ENCODE measurements at places on chromosomes 13 and 19.

- no peak for DNase-seq
Observed at GRCh38 chr19:40702337-40703012, 12.0 kb upstream of the NUMBL start.

- no peak for DNase-seq
Observed at GRCh38 chr13:106527826-106528225, 7.6 kb downstream of the EFNB2 start.

GRCh38 chr13:110114316-110114715, 192.6 kb downstream of the COL4A1 start:
- DNase-seq = no peak

DNA sequence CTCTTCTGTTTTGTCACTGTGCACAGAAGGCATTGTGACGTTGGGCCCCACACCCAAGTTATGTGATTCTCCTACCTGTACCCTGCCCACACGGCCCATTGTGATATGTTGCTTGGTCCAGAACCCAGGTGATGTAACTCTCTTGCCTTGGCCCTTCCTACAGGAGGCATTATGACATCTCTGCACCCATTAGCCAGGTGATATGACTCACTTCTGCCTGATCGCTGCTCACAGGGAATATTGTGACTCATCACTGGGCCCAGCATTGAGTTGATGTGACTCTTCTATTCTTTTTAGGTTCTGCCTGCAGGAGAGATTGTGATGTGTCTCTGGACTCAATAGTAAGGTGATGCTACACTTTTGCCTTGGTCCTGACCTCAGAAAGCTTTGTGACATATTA, 65.4 kb upstream of the ZNF91 start:
- no peak for DNase-seq

DNA sequence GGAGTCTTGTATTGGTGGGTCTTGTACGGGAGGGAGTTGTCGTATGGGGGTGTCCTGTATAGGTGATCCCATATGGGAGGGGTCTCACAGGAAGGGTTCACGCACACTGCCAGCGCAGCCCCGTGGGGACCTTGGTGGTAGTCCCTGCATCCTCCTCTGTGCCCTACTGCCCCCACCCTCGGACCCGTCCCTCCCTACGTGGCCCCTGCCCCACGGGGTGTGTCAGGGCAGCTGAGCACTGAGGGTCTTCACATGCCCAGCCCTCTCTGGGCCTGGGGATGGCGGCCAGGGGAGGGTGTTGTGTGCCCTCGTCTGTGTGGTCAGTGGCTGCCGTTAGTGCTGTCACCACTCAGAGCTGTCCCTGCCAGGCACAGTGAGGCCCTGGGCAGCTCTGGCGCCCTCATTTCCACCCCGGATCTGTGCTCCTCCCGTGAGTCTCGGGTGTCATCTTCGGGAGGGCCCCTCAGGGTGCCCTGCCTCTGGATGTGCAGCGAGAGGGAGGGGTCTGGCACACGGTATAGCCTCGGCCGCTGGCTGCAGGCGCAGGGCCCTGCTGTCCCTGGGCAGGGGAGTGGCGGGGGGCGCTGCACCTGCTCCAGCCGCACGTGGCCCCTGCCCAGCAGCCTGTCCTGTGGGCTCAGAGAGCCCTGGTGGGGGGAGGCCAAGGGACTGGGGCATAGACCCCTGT, 16.0 kb upstream of the GNA15 start:
- DNase-seq = no peak

DNA sequence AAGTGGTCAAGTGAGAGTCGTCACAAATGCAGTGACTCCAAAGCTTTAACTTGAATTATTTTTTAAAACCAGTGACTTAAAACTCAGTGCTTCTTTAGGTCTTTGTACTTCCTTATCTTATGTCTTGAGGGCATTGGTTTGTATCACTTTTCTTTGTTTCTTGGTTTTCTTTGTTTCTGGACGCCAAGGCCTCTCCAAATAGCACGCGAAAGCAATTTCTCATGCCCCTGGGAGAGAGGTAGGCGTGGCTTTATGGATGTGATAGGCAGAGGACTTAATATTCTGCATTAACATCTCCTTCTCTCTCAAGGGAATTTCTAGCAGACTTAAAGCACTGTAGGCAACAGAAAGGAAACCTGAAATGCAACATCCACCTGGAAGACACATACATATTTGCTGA, 20.6 kb downstream of the UBE2L5 start:
- DNase-seq = no peak

- no peak for DNase-seq
Observed at GRCh38 chr13:65868884-65869283, 1361.3 kb downstream of the PCDH9 start.

- DNase-seq = no peak
Observed at GRCh38 chr13:52036037-52036436, 11.5 kb downstream of the UTP14C start.

- no peak for DNase-seq
Observed at GRCh38 chr19:43152214-43152613, 34.1 kb downstream of the PSG5 start.

DNA sequence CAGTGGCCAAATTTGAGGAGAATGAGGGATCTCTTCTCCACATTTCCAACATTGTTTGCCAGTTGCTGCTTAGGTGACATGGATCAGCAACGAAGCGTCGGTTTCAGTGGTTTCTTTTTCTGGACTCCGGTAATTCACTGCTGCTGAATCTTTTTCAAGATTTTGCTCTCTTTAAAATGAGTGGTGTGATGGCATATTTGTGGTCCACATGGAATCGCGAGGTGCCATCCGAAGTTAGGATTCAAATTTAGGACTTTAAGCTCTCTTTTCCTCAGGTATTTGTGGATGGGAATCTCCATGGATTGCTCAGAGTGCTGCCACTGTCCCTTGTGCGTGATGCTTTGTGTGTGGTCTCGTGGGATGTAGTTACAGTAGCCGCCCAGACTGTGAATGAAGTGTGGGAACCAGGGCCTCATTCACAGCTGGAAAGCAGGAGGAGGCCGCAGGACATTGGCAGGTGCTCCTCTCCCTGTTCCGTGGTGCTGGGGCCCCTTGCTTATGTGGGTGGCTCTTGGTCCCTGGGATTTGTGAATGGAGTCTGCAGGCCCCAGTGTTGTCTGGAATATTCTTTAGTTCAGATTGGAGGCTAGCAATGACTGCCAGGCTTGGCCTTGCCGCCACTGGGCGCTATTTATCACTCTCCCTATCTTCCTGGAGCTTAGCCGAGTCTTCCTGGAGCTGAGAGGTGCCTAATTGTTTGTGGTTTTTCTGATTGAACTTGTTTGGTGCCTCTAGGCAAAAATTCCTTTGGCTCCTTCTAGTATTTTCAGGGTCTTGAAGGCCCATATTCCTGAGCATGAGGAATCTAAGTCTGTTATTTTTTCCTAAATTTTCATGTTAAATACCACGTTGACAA, 1.5 kb downstream of the ILF3 start:
- DNase-seq = peak; percentile 36

- no peak for DNase-seq
Observed at GRCh38 chr13:35165205-35165604, 223.1 kb downstream of the NBEA start.

DNA sequence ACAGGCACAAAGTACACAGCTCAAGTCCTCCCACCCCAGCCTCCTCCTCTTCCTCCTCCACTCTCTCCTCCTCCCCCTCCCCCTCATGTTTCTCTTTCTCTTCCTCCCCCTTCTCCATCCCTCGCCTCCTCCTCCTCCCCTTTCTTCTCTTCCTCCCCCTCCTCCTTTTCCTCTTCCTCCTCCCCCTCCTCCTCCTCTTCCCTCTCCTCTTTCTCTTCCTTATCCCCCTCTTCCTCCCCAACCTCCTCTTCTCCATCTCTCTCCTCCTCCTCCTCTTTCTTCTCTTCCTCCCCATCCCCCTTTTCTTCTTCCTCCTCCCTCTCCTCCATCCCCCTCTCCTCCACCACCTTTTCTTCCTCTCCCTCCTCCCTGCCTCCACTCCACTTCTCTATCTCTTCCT, 276.3 kb upstream of the TSHZ3 start:
- no peak for DNase-seq

- DNase-seq = no peak
Observed at GRCh38 chr19:33535226-33535625, 13.6 kb upstream of the PEPD start.

DNA sequence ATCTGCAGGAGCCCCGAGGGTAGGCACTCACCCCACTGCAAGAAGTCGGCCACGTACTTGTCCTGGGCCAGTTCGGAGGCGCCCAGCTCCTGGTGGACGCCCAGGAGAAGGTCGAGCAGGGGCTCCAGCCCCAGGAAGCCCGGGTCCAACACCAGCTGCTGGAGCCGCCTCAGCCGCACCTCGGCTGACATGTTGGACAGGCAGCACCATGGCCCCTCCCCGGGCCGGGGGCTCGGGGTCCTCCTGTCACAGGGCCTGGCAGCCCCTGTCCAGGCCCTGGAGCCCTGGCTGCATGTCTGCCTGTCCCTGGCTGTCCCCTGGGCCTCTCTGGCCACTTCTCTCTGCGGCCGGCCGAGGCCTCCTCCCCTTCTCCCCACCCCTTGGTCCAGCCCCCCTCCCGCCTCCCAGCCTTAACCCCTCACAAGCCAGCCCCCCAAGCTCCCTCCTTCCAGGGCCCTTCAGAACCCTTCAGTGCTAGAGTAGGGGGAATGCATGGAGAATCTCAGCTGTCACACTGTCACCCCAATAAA, at the start of gene DMPK:
TSS of gene DMPK (minus strand) at position 329 of the 530 bp plus-strand sequence. CDS start at position 191, 138 bp downstream.
- no peak for DNase-seq

DNA sequence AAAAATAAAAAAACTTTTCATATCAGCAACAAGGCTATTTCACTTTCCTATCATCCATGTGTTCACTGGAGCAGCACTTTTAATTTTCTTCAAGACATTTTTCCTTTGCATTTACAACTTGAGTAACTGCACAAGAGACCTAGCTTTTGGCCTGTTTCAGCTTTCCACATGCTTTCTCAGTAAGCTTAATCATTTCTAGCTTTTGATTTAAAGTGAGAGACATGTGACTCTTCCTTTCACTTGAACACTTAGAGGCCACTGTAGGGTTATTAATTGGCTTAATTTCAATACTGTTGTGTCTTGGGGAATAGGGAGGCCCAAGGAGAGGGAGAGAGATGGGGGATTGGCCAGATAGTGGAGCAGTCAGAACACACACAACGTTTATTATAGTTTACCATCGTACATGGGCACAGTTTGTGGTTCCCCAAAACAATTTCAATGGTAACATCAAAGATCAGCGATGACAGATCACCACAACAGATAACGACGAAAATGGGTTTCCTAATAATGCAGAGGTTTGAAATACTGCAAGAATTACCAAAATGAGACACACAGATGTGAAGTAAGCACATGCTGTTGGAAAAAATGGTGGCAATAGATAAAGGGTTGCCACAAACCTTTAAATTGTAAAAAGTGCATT, 117.6 kb downstream of the GGACT start:
- DNase-seq = no peak

DNA sequence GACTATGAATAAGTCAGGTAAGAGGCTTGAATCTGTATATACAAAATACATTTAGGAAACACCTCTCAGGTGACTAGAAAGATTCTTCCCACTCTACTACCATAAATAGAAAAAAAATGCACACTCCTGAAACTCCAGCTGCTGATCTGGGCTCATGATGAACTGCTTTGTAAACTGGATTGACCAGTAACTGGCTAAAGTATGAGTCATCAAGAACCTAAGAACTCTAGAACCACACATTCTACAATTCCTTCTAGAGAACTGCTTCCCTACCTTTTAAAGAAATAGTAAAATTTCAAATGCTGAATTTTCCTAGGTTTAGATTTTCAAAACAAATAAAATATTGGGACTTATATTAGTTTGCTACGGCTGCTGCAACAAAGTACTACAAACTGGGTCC, 55.2 kb downstream of the ELF1 start:
- peak; percentile 33 for DNase-seq

- peak; percentile 94 for DNase-seq
Observed at GRCh38 chr13:99281811-99282263, 23.7 kb upstream of the GPR18 start.

DNA sequence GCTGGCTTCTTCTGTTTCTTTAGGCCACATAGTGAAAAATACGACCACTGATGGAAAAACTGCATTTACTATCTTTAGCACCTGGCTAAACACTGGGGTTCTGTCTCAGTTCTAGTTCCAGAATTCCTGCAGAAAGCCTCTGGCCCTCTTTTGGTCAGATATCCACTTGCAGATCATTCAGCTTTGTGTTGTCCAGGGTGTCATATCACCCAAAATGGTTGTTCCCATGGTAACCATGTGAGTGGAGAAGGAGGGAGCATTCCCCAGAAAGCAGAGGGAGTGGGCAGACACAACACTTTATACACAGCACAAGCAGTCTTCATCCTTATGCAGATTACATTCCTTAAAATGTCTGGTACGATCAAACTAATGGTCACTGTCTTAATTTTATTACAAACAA, 73.5 kb downstream of the CAB39L start:
- DNase-seq = no peak

DNA sequence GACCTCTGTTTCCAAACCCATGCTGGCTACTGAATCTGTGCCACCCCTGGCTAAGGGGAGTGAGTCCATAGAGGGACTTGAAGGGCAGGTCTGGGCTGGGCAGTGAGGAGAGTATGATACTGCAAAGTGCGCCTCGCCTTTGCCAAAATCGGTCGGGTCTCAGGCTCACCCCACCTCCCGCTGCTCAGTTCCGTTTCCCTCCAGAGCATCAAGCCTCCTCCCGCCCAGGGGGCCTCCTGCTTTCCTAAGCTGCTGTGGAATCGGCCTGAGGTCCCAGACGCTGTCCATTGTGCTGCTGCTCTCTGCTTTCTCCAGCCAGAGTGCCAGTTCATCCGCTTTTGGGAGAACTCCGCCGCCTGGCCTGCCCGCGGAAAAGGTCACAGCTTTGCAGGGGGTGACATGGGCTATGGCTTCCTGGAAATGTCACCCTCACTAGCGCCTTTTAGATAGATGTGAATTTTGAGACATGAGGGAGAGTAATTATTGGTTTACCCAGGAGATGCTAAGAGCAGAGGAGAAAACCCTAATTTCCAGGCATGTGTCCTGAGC, 1418.4 kb downstream of the UQCRFS1 start:
- DNase-seq = peak; percentile 14

GRCh38 chr13:91312324-91312723, 35.2 kb upstream of the MIR17HG start:
- DNase-seq = no peak

DNA sequence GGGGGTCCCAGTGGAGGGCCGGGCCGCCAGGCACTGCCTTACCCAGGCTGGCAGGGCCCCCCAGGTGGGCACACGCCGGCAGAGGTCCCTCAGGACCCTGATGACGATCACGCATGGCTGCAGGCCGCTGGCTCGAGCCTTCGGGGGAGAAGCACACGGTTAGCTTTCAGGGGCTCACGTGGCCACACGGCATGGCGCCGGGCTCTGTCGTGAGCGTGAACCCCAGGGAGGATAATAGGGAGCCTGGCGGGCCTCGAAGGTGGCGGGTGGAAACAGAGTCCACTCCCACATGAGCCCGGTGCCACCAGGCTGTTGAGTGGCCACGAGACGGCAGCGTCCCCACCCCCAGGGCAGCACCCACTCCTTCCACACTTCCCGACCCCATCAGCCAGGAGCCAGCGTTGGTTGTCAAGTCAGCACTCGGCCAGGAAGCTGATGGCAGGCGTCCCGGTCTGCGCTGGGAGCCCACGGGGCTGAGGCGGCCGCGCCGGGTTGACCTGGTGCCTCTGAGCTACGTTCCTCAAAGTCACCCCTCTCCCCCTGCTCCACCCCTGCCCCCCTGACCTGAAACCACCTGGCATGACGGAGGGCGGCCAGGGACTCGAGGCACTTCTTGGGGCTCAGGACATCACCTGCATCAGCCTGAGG, 24.7 kb upstream of the MATK start:
- DNase-seq = no peak

GRCh38 chr19:9941671-9942070, 5.4 kb upstream of the OLFM2 start:
- no peak for DNase-seq

- DNase-seq = no peak
Observed at GRCh38 chr13:48295271-48295670, 8.3 kb upstream of the RB1 start.

GRCh38 chr13:102724923-102725322, 30.1 kb upstream of the METTL21C start:
- DNase-seq = peak; percentile 25
